ENCODE measurements at places on chromosomes 11 and 22.

DNA sequence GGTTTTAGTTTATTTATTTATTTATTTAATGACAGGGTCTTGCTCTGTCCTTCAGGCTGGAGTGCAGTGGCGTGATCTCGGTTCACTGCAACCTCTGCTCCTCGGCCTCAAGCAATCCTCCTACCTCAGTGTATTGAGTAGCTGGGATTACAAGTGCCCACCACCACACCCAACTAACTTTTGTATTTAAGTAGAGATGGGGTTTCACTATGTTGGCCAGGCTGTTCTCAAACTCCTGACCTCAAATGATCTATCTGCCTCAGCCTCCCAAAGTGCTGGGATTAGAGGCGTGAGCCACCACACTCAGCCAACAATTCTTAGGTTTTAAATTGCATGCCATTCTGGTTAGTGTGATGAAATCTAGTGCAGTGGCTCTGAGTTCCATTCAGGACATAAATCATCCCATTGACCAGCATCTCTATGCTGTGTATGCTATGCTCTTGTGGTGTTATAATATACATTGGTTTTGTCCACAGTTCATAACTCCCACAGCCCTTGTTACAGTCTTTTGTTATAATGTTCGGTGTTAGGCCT is 28.5 kb downstream of the ZNF280B start:
- no peak for DNase-seq

GRCh38 chr22:26139310-26139709 is 30.0 kb upstream of the SEZ6L start:
- no peak for DNase-seq

DNA sequence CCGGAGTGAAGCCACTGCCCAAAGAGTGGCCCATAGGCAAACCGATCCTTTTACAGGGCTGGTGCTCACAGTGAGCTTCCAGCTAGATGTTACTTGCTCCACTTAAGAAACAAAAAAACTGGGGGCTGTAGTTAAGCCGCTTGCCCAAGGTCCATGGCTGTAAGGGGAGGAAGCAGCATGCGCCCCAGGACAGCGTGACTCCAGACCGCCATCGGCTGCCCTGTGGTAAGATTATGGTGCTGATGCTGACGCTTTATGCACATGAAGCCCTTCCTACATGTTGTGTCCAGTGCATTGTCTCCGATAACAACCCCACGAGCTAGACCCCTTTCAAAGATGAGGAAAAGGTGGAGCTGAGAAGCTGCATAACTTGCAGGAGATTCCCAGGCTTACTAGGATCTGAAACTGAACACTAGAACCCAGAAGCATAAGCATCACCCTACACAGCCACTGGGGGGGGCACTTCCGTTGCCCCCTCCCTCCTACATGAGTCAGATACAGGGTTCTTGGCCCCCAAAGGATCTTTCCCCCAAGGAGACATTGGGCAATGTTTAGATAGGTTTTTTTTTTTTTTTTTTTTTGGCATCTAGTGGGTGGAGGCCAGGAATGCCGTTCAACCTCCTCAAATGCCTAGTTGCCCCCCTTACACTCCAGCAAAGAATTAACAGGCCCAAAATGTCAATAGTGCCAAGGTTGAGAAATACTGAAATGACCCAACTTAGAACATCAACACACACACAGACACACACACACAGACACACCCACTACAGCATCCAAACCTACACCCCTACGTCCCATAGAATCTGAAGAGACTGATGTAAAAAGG is 53.9 kb downstream of the MN1 start:
- no peak for DNase-seq

DNA sequence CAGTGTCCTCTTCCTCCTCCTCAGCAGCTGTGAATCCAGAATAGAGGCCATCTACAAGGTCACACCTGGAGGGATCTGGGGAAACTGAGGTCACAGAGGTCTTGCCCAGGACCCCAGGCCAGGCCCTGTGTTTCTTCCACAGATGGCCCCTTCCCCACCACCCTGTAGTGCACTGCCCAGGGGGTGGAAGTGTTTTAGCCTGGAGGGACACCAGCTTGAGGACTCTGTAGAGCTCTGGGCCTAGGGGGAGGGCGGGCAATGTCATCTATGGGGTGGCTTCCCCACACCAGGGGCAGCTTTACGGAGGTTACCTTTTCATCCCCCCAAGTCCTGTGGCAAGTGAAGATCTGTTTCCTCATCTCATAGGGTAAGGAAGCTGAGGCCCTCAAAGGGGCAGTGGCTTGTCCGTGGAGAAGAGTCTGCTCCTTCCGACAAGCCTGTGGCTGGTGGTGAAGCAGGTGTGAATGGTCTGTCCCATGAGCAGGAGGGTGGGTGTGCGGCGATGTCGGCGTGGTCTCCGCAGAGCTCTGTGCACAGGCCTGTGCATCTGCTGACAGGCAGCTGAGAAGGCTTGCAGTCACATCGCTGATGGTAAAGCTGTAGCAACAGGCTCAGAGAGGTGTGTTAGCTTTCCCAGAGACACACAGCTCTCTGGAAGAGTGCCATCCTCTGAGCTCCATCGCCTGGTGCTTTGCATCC is 74.1 kb upstream of the WNT7B start:
- no peak for DNase-seq

GRCh38 chr11:121711939-121712338 is 259.2 kb upstream of the SORL1-AS1 start:
- no peak for DNase-seq

DNA sequence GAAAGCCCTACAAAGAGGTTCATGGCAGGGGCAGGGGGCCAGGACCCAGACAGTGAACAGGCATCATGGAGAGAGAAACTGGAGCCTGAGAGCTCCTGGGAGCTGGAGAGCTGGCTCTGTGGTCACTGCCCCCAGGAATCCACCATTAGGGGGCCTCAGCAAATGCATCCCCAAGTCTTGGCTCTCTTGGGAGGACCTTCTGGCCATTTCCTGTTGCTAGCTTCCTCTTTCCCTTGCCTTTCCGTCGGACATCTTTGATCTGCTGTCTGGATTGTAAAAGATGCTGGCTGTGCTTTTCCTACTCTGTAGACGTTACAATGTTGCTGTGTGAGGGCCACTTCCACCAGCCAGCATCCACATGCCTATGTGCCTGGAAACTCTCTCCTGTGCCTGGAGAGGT is 7.1 kb upstream of the CRYBB2 start:
- DNase-seq: no peak

GRCh38 chr11:116888884-116889549 is 51.6 kb upstream of the APOA1 start:
- DNase-seq: no peak
